ENCODE measurements at places on chromosomes 2 and 18. TPM values are rescaled to one million over a fixed set of nuclear protein-coding genes. Genes with fewer than 3 reads are reported as not detected.

Gene THSD7B
- total RNA-seq, result not detected

Gene PPP1R1C
- not detected for total RNA-seq

Gene ATG9A
- total RNA-seq, result 51.9 TPM

Gene PLEKHH2
- total RNA-seq, result 25.6 TPM

Gene SNTG2
- 2.8 TPM for total RNA-seq

Gene PKP4
- total RNA-seq, result 41.6 TPM

Gene AGFG1
- total RNA-seq, result 73.0 TPM

Gene IKZF2
- 8.6 TPM for total RNA-seq

Gene PPP4R3B
- 66.4 TPM for total RNA-seq

Gene NRP2
- total RNA-seq, result 12.3 TPM

Gene SNORC
- 13.3 TPM for total RNA-seq

Gene PLEK
- 16.0 TPM for total RNA-seq

Gene PIEZO2
- total RNA-seq, result 1.0 TPM

Gene GPR39
- total RNA-seq, result 20.6 TPM

Gene C2orf78
- not detected for total RNA-seq

Gene TUBA4B
- not detected for total RNA-seq

Gene WDR12
- 30.4 TPM for total RNA-seq

Gene GRB14
- 3.4 TPM for total RNA-seq

Gene MAL
- total RNA-seq, result 28.8 TPM

Gene FLACC1
- 2.1 TPM for total RNA-seq

Gene DUSP19
- total RNA-seq, result 1.5 TPM

Gene CACNB4
- 1.4 TPM for total RNA-seq

Gene PAX3
- total RNA-seq, result not detected

Gene PSTPIP2
- total RNA-seq, result 9.0 TPM

Gene LRRC30
- total RNA-seq, result not detected

Gene IL18RAP
- total RNA-seq, result 1.3 TPM

Gene LOXHD1
- total RNA-seq, result 0.06 TPM

Gene ZNF396
- total RNA-seq, result 6.1 TPM

Gene KIAA2012
- 0.14 TPM for total RNA-seq

Gene E2F6
- 4.3 TPM for total RNA-seq

Gene MRPL53
- total RNA-seq, result 57.1 TPM

Gene DNER
- total RNA-seq, result 8.4 TPM

Gene GAD1
- total RNA-seq, result not detected

Gene TMEM200C
- 0.14 TPM for total RNA-seq

Gene QPCT
- total RNA-seq, result 15.8 TPM

Gene KIF3C
- total RNA-seq, result 3.3 TPM

Gene PLCD4
- 1.2 TPM for total RNA-seq

Gene ZAP70
- 3.5 TPM for total RNA-seq

Gene FANCL
- total RNA-seq, result 33.5 TPM

Gene KCNK3
- total RNA-seq, result 0.92 TPM

Gene HMSD
- total RNA-seq, result 0.22 TPM

Gene TGFA
- 13.5 TPM for total RNA-seq

Gene WNT10A
- total RNA-seq, result 1.1 TPM

Gene RNF25
- total RNA-seq, result 15.5 TPM

Gene ZNF519
- total RNA-seq, result 7.4 TPM

Gene TM4SF20
- total RNA-seq, result 12.6 TPM

Gene TMEM169
- total RNA-seq, result 0.29 TPM

Gene IL36G
- total RNA-seq, result not detected

Gene CPLX4
- not detected for total RNA-seq

Gene MDH1B
- 0.26 TPM for total RNA-seq

Gene CCDC88A
- total RNA-seq, result 29.7 TPM

Gene COL4A4
- total RNA-seq, result 1.1 TPM

Gene CPO
- total RNA-seq, result 0.73 TPM

Gene TXNL4A
- 76.7 TPM for total RNA-seq

Gene WDFY1
- 66.7 TPM for total RNA-seq

Gene ECEL1
- 0.24 TPM for total RNA-seq

Gene RFTN2
- 2.0 TPM for total RNA-seq

Gene SAG
- total RNA-seq, result not detected

Data from mucosa of descending colon (tissue), 3 donors.